ENCODE measurements at places on chromosomes 2 and 18.

- no peak for DNase-seq
Measured at GRCh38 chr2:20551260-20551944, 99.5 kb downstream of the HS1BP3 start.

DNA sequence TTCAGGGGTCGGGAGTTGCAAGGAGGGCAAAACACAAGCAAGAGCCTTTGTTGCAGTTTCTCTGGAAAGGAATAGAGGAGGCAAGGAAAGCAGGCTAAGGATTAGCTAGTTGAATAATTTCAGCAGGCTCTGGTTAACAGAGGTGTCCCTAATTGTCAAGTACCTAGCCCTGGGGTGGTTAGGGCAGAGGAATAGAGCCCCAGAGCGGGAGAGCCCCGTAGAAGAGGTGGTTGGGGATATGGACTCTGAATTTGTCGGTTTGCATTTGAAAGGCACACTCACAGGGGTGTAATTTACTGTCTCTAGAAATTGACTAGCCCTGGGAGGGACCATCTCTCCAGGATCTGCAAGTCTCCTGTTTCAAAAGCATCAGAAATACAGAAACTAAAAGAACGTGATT lies 1030.2 kb downstream of the TMEM182 start:
- DNase-seq, result no peak

DNA sequence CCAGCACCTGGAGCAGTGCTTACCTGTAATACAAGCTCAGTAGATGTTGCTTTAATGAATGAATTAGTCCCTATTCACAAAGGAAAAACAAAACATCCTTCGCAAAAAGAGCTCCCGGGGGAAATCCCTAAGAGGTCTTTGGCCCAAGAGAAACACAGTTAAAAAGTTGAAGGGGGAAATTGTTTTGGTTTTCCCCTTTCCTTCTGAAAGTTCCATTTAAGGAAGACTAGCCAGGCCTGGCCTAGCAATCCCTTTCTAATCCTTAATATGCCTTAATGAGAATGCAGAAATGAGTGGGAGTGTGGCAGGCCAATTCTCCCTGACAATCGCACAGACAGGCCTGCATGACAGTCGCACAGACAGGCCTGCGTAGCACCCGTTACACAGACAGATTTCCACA lies 33.5 kb upstream of the REL start:
- DNase-seq, result no peak

DNA sequence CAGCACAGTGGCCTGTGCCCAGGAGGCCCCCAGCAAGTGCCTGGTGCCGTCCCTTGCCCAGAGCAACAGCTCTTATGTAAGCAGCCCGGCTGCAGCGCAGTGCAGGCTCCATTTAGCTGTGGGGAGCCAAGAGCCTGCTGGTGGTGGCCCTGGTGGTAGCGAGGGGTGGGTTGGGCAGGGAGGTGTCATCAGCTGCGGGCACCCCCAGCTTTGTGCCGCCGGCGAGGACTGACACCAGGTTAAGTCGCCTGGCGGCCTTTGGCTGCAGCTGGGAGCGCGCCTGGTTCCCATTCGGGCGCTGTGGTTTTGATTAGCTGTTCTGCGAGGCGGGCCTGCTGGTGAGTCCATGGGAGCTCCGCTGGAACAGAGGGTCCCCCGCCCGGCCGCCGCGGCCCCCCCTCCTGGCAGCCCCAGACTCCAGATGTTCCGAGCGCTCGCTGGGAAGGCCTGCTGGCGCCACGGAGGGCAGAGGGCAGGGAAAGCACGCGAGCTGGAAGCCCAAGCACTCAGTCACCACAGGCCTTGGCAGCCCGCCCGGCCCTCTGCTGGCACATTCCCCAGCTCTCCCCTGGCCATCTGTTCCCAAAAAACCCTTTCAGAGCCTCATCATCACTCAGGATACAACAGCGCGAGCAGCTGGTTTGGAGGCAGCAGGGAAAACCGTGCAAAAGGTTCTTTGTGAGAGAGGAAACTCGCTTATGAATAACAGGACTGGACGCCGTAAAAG lies 18.4 kb downstream of the ATOH8 start:
- peak; percentile 100 for DNase-seq

DNA sequence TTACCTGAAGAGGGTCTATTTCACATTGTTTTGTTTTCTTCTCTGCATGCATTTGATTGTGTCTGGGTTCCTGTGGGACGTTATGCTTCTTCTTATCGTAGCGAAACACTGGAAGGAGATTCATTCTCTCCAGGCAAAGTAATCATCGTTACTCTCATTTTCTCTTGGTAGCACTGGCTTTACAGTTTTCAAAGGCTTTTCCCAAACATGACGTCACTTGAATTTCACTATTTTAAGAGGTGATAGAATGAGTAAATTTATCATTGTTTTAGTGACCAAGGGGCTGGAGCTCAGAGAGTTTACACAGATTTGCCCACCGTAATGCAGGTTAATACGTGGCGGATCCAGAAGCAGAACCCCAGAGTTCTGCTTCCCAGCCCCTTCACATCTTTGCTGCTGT lies 391.4 kb downstream of the DCDC2C start:
- DNase-seq, result no peak

DNA sequence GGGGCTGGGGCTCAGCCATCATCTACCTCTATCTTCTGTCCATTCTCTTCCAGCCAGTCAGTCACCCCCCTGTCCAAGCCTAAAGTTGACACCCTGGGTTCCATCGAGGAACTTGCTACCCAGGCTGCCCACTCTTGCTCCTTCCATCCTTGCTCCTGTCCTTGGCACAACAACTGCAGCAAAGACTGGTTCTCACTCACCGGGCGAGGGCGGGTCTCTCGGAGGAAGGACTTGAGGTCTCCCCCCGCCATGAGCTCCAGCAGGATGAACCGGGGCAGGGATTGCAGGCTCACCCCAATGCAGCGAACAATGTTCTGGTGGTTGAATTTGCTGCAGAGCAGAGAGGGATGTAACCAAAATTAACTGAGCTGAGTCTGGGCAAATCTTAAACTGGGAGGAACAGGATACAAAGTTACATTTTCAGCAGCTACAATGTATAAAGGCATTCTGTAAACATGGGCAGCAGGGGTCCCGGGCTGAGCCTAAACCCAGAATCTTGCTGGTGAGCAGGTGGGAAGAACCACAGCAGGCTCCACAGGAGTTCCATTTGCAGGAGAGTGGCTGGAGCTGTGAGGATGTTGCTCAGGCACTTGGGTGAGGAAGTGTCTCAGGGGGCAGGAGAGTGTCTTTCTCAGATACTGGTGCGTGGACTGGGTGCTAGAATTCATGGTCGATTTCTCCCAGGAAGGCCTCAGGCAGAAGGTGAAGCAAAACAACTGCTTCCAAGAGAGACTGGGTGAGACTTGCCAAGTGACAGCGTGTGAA lies 105.5 kb downstream of the CLIP4 start:
- DNase-seq, result no peak

- peak; percentile 23 for DNase-seq
Measured at GRCh38 chr18:46555724-46556123, 101.3 kb downstream of the LOXHD1 start.

DNA sequence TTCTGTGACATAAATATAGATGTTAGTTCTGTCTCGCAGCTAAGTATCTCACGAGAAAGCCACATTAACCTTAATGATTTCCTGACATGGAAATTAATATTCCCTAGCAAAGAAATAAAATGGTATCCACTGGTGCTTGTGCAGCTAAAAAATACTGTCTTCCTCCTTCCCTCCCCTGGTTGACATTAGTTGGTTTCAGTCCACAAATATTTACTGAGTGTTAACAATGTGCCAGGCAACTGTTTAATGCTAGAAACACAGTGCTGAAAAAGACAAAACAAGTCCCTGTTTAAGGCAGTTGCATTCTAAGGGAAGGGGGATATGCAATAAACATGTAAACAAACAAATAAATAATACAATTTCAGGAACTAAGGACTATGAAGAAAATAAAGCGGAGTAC lies 44.2 kb upstream of the VPS54 start:
- DNase-seq, result no peak

GRCh38 chr2:11175293-11175795 lies 20.1 kb downstream of the SLC66A3 start:
- peak; percentile 52 for DNase-seq

- DNase-seq, result no peak
Measured at GRCh38 chr2:202965810-202966460, 48.7 kb upstream of the NBEAL1 start.

GRCh38 chr2:72921088-72921851 lies 4.0 kb downstream of the EMX1 start:
- no peak for DNase-seq

DNA sequence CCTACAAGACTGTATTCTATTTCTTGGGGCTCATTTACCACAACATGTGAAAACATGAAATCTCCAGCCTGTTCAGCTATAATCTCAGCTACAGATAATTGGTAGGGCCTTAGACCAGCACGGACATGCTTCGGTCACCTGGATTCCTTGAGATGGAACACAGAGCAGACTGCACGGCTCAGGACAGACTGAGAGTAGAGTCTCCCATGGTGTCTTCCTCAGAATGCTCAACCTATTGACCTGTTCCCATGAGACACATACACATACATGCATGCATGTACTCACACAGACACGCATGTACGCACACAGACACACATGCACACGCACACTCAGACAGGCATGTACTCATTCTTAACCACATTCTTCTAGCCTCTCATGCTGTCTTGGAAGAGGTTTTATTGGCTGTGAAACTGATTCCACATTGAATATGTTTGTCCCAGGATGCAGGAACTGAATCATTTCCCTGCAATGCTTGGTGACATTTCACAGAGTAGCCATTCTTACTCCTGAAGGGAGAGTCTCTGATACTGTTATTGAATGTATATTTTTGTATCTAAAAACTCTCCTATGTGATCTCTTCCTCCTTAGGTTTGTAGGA lies 23.5 kb upstream of the BZW1 start:
- peak; percentile 91 for DNase-seq

DNA sequence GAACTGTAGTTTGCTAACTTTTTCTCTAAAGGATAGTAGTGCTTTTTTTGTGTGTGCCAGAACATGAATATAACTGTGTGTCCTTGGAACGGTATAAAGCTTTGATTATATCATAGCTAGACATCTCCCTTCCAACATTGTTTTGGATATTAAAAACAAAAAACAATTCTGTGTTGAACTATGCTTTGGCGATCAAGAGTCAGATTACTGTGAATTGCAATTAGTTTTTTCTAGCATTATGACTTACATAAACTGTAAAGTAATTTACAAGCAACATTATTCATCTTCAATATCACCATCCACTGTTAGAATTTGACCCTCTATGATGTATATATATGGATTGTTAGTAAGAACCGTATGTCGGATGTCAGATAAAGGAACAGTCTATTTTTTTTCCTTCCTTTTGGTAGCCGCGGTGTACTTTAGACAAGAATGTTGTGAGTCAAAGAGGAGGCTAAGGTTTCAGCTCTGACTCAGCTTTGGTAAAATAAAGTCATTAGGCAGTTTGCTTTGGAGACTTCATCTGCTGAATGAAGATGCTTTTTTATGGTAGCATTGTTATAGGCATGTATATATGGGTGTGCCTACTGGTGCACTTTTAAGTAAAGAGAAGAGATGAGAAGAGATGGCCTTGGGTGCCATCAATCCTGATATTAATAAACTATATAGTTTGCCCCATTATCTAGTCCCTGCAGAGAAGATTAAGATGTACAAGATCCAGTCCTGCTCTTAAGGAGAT lies 76.4 kb downstream of the LTBP1 start:
- DNase-seq, result peak; percentile 92

DNA sequence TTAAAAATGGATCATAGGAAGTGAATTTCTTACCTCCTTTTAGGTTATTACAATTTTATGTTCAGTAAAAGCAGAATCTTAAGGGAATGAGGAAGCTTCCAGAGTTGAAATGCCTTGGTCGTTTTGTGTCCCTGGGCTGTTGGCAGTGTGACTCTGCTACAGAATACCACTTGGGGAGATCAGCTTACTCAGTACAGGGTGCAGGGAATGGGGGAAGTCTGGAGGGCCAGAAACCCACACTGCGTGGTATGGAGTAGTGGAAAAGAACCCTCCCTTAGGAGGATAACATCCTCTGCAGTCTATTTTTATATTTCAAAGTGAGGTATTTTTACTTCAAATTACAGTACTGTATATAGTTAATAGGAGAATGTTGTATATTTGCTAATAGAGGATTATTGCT lies 51.1 kb downstream of the R3HDM1 start:
- DNase-seq, result no peak

DNA sequence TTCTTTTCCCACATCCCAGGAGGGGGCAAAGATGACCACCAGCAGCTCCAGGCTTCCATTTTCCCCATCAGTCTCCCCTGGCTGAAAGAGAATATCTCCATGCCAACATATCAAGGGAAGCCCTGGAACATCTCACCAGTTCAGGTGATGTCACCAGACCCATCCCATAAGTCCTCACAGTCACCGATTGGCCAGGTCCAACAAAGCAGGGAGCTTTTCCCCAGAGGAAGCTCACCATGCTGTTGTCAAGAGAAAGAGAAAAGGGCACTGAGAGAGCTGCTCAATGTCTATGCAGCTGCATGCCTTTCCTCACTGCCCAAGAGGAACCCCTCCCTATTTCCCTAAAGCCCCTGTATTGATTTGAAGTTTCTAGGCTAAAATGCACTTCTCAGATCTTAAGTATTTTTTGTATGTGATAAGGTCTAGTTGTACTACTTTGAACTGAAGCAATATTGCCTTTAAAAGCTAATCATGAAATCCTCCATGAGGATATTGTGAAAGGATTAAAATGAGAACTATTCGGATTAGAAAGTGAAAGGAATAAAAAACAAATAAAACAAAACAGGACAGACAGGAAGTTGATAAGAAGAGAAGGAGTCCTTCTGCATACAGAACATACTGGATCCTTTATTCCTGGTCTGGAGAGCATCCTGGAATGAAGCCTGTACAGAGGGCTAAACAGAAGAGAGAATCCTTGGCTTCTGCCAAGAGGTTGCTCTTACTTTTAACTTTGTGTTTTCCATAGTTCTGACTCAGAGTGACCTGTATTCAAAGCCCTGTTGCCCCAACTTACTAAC lies 45.2 kb upstream of the CTIF start:
- no peak for DNase-seq

- no peak for DNase-seq
Measured at GRCh38 chr2:236415684-236416444, 151.7 kb upstream of the ASB18 start.

DNA sequence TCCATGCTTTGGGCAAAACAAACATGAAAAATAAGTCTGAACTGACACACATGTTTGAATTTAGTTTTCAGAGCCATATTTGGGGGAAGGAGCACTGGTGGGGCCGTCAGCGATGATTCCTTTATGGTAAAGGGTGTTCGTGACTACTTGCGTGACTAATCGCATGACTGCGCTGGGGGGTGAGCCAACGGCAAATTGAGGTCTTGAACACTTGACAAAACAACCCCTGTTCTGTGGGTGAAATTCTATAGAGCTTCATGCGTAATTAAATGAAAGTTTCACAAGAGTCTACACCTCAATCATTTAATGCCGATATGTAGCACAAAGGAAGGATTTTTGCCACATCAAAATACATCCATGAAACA lies 127.5 kb upstream of the CYP1B1 start:
- DNase-seq, result no peak

DNA sequence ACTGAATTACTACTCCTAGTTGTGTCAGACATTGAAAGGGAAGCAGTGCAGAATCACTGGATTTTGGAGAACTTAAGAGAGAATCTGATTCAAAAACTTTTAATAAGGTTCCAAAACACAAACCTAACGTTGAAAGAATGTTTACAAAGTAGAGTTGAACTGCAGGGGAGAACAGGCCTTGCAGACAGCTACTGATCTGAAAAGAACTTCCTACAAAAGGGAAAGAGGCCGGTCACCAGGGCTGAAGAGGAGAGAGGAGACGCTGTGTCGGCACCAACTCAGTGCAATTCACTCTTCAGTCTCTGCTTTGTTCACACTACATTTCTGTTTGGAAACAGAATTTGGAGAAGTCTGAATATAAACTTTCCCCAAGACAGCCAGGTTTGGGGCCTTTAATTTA lies 124.0 kb downstream of the GAREM1 start:
- DNase-seq, result no peak

- DNase-seq, result no peak
Measured at GRCh38 chr2:206176901-206177300, 17.2 kb downstream of the EEF1B2 start.

Measured in kidney capillary endothelial cell (primary cell).